GM03348 (cell line): ENCODE measurements at places on chromosomes 7 and 10.

DNA sequence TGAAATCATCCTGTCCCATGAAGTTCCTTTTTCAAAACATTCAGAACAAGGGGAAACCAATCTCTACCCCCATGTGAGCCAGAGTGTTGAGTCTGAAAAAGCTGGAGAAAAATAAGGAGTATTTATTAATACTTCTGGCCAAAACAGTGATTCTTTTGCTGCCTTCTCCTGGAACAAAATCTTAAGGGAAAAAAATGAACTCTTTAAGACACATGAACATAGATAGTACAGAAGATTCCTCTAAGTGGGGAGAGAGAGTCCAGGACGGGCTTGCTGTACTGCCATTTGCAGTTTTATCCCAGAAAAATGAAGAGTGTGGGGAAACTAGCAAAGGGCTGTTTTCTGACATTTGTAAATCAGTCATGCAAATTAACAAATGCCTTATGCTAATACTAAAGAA, 173.4 kb upstream of the CELF2 start:
- no peak for DNase-seq

DNA sequence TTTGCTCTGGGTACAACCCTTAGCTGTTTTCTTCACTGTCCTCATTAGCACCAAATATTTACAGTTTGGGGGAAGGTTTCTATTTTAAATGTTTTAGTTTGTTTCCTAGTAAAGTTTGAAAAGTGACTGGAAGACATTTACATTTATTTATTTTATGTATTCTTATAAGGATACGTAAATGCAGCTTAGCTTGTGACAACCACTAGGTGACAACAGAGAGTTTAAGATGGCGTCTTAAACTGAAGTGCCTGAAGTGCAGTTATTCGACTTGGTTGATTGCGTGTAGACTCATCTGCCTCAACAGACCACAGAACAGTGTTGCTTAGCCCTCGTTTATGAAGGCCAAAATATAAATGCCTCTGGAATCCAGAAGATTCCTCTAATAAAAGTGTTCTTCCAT, 378.2 kb upstream of the MYO3A start:
- no peak for DNase-seq

DNA sequence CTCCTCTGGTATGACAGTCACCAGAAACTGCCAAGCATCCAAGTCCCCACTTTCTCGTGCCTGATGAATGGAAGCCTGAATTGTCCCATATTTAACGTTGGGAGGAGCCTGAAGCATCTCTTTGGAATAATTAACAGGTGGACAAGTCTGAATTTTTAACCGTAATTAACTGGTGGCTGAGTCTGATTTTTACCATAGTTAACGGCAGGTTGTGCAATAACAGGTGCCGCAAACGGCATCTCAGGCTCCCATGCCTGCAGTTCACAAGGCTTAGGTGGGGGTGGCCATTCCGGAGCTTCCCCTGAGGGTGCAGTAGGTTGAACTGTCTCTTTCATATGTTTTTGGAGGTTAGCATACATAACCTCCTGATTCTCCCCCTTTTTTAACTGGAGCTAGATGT, 2.0 kb upstream of the GIMAP4 start:
- DNase-seq, result no peak

GRCh38 chr10:71004176-71005075, 116.1 kb upstream of the PCBD1 start:
- no peak for DNase-seq

GRCh38 chr7:47932016-47932415, 16.2 kb downstream of the PKD1L1 start:
- DNase-seq, result peak; percentile 77

- no peak for DNase-seq
Observed at GRCh38 chr10:109306698-109307097, 616.6 kb downstream of the XPNPEP1 start.

DNA sequence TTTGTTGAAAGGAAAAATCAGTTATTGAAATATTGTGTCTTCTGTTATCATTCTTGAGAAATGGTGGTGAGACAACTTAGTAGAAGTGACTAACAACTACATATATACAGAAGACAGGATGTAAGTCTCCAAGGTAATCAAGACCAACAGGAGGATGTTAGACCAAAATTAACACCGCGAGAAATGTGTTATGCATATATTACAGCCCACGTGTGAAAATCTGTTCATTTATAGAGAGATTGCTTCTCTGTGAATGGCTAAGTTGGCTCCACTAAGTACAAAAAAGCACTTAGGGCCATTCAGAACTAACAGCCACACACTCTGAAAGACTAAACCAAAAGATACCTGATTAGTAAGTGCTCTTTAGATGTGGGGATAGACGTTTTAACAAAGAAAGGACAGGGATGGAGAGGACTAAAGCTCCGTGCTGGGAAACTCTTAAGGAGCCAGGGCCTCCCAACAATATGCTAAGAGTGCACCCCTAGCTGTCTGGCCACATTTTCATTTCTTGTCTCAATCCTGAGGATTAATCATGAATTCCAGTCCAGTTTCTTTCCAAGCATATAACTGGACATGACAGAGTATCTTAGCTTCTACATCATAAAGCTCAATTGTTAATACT, 26.5 kb downstream of the HDAC9 start:
- DNase-seq, result no peak

- DNase-seq, result no peak
Observed at GRCh38 chr7:106537119-106537518, 123.8 kb downstream of the CCDC71L start.

- DNase-seq, result no peak
Observed at GRCh38 chr7:70402069-70402468, 729.9 kb upstream of the GALNT17 start.

GRCh38 chr10:15220445-15220844, 52.0 kb upstream of the NMT2 start:
- no peak for DNase-seq

DNA sequence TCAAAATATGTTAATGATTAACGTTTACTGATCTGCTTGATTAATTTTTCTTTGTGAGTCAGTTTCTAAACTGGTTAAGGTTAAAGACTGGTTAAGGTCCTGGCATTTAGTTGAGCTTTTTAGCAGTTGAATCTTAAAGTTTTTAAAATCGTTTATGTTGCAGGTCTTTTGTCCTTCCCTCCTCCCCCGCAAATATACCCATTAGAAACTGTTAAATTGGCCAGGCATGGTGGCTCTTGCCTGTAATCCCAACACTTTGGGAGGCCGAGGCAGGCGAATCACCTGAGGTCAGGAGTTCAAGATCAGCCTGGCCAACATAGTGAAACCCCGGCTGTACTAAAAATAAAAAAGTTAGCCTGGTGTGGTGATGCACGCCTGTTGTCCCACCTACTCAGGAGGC, 100.9 kb downstream of the PODXL start:
- no peak for DNase-seq
